ENCODE measurements at places on chromosomes 4 and X.

GRCh38 chr4:163042306-163042705, 124.4 kb downstream of the NAF1 start:
- no peak for DNase-seq

- peak; percentile 40 for DNase-seq
These were observed 31.4 kb upstream of the PITX2 start for GRCh38 chr4:110654254-110654635.

DNA sequence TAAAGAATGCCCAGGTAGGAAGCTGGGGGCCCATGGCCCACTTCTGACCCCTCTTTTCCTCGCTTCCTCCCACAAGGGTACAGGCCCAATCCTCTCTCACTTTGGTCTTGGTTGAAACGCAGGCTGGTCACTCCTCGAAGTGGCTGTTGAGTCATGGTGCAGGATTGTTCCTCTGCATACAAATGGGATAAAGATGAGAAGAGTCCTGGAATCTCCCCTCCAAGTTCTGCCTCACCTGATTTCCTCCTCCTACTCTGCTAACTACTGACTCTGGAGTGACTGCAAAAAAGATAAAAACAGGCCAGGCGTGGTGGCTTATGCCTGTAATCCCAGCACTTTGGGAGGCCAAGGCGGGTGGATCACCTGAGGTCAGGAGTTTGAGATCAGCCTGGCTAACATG, 1.7 kb downstream of the WDR45 start:
- no peak for DNase-seq

- DNase-seq: no peak
These were observed 71.3 kb upstream of the SPRY1 start for GRCh38 chr4:123325241-123325681.

- DNase-seq: no peak
These were observed 495.3 kb downstream of the SPRY1 start for GRCh38 chr4:123891881-123892280.

DNA sequence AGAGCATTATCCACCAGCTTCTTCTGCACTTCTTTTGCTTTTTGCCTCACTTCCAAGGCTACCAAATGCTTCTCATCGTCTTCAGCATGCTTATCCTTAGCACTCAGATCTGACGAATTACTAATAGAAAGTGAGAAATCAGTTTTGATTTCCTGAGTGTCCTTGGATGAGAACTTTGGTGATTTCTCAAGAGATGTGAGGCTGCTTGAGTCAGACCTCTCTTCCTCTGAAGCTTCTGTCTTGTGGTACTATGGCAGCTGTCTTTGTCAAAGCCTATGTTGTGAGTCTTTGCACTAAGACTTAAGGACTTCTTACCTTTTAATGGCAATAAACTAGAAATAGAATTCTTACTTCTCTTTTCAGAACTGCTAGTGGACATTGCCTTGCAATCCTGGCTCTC, 169.9 kb downstream of the CPE start:
- no peak for DNase-seq

Data from HFFc6 (cell line).